ENCODE measurements at places on chromosomes 2 and 18. TPM values are rescaled to one million over a fixed set of nuclear protein-coding genes. Genes with fewer than 3 reads are reported as not detected.

Gene GRHL1
- 0.48 TPM for polyA plus RNA-seq

Gene CCDC148
- polyA plus RNA-seq, result not detected

Gene ACTG2
- not detected for polyA plus RNA-seq

Gene CPLX4
- not detected for polyA plus RNA-seq

Gene SPDYA
- not detected for polyA plus RNA-seq

Gene ARMC9
- 0.71 TPM for polyA plus RNA-seq

Gene RND3
- polyA plus RNA-seq, result not detected

Gene SETBP1
- polyA plus RNA-seq, result 12.4 TPM

Gene CD226
- 0.11 TPM for polyA plus RNA-seq

Gene ST3GAL5
- polyA plus RNA-seq, result 29.0 TPM

Gene UGT1A3
- not detected for polyA plus RNA-seq

Gene INPP5D
- polyA plus RNA-seq, result 103 TPM

Gene AMER3
- polyA plus RNA-seq, result not detected

Gene TRIM43
- not detected for polyA plus RNA-seq

Gene IL36B
- polyA plus RNA-seq, result not detected

Gene PLGLB1
- polyA plus RNA-seq, result 3.0 TPM

Gene RPRM
- not detected for polyA plus RNA-seq

Gene CDH7
- polyA plus RNA-seq, result not detected

Gene KIAA2012
- not detected for polyA plus RNA-seq

Gene CD207
- not detected for polyA plus RNA-seq

Gene FAM237A
- not detected for polyA plus RNA-seq

Gene GCC2
- 80.1 TPM for polyA plus RNA-seq

Gene CYRIA
- polyA plus RNA-seq, result 16.7 TPM

Gene ATP5MC3
- 240 TPM for polyA plus RNA-seq

Gene EFR3B
- not detected for polyA plus RNA-seq

All from naive B cell (primary cell).